ENCODE measurements at places on chromosomes 16 and 17. TPM values are rescaled to one million over a fixed set of nuclear protein-coding genes. Genes with fewer than 3 reads are reported as not detected.

The KRTAP4-9 gene
- total RNA-seq: not detected

The INCA1 gene
- total RNA-seq: not detected

The DPEP3 gene
- 0.53 TPM for total RNA-seq

The HNF1B gene
- total RNA-seq: not detected

The KCNH6 gene
- total RNA-seq: not detected

The KCTD13 gene
- total RNA-seq: 40.0 TPM

The CARD14 gene
- total RNA-seq: not detected

The MILR1 gene
- total RNA-seq: not detected

The ATP2A1 gene
- 0.77 TPM for total RNA-seq

The ASGR2 gene
- total RNA-seq: 0.20 TPM

The DLX3 gene
- not detected for total RNA-seq

The MYH8 gene
- total RNA-seq: not detected

The TPPP3 gene
- not detected for total RNA-seq

The TERB1 gene
- 0.11 TPM for total RNA-seq

The SHBG gene
- not detected for total RNA-seq

The CSH2 gene
- total RNA-seq: not detected

The C16orf92 gene
- total RNA-seq: not detected

The HASPIN gene
- total RNA-seq: 0.25 TPM

The CDH16 gene
- total RNA-seq: not detected

The CBFA2T3 gene
- 0.80 TPM for total RNA-seq

The ARL5C gene
- not detected for total RNA-seq

The PLA2G10 gene
- not detected for total RNA-seq

The LGALS9 gene
- total RNA-seq: 38.3 TPM

The CNEP1R1 gene
- 46.3 TPM for total RNA-seq

The CHST4 gene
- not detected for total RNA-seq

The TMC5 gene
- not detected for total RNA-seq

The TTLL6 gene
- not detected for total RNA-seq

The KCNAB3 gene
- 7.1 TPM for total RNA-seq

The SPNS3 gene
- total RNA-seq: 2.5 TPM

The PRR11 gene
- 0.69 TPM for total RNA-seq

The RHBDF1 gene
- 0.34 TPM for total RNA-seq

The NLRC3 gene
- 50.4 TPM for total RNA-seq

Data from CD4-positive, alpha-beta T cell (primary cell).